ENCODE measurements at places on chromosomes 1 and 21.

GRCh38 chr1:163421701-163422100, 99.9 kb downstream of the NUF2 start:
- no peak for DNase-seq

- DNase-seq = no peak
Observed at GRCh38 chr1:54998100-54998499, 633 bp upstream of the BSND start.

- DNase-seq = no peak
Observed at GRCh38 chr1:155352631-155353030, 31.9 kb downstream of the RUSC1 start.

- DNase-seq = no peak
Observed at GRCh38 chr1:153552335-153552734, 3.3 kb upstream of the S100A3 start.

- DNase-seq = no peak
Observed at GRCh38 chr21:38649120-38649519, 150.8 kb upstream of the ERG start.

- no peak for DNase-seq
Observed at GRCh38 chr1:193524616-193525015, 338.2 kb upstream of the B3GALT2 start.

DNA sequence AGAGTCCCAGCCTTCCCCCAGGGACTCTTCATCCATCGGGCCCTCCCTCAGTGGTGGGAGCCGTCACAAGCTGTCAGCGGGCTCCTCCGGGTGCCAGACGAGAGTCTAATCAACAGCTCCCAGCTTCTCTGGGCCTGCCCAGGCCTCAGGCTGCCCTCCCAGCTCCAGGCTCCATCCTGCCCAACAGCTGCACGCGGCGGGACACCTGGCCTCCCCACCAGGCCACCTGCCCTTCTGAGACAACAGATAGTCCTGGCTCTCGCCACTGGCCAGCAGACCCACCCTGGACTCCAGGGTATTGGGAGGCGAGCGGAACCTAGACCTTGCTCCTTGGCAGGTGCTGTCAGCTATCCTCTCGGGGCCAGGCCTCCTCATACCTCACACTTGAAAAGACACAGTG, 3.1 kb downstream of the WNT4 start:
- no peak for DNase-seq

DNA sequence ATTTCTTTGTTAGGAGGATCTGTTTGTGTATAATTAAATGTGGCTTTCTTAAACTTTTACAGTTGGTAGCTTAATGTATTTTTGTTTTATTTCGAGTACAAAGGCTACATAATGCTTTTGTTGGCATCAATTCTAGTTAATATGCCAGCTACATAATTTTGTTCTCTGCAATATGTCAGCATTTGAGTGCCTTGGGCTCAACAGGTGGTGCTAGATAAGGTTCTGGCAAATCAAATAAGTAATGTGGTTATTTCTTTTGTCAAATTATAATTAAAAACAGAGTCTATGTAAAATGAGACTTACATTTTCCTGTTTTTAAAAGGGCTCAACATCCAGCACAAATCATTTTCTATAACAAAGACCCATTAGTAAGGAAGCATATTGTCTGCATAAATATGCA, 410.6 kb upstream of the NR5A2 start:
- no peak for DNase-seq

DNA sequence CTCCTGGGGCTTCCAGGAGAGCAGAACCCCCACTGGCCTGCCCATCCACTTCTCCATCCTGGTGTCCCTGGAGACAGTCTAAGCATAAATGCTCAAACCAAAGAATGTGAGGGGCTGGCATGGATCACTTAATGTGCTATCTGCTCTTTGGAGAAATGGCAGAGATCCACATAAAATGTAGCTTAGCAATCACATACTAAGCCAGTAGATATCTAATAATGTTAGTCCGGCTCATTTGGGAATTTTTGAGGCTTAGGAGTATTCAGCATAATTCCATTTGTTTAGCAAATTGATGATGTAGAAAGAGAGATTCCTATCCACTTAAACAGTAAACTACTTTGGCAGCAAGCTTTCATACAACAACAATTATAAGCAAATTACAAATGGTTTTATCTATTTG, 90.7 kb downstream of the TENT5C start:
- no peak for DNase-seq

Data from amniotic stem cell (primary cell).